ENCODE measurements at places on chromosomes 12 and 14. TPM values are rescaled to one million over a fixed set of nuclear protein-coding genes. Genes with fewer than 3 reads are reported as not detected.

PLEKHD1 gene
- polyA plus RNA-seq: 0.09 TPM

ABCC9 gene
- polyA plus RNA-seq: not detected

OAS2 gene
- 26.9 TPM for polyA plus RNA-seq

ZFHX2 gene
- not detected for polyA plus RNA-seq

BIN2 gene
- 359 TPM for polyA plus RNA-seq

DNA sequence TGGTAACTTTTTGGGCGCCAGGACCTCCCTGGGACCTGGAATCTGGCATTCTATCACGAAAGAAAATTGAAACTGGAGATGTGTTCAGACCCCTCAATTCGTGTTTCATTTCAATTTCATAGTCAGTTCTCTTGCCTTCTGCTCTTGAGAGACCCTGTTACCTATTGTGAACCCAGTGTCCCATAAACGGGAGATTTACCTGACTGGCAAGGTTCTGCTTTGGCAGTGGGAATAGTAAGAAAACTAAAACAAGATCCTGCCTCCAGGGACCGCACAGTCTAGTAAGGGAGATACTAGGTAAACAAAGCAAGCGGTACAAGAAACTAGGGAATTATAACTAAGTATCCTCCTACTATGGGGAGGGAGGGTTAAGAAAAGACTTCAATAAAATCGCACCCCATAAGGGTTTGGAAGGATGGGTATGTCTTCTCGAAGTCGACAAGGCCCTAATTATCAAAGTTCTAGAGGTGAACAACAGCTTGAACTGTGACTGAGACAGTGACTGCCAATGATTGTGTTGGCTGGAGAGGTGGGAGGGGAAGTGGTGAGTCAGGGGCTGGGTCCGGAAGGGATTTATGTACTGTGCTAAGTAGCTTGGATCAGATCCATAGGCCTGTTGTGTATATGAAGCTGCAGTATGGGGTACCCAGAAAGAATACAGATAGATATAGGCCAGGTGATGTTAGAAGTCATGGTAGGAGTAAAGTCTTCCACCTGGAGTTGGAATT lies 754 bp downstream of the ACSS3 start:
- no peak for DNase-seq

DNA sequence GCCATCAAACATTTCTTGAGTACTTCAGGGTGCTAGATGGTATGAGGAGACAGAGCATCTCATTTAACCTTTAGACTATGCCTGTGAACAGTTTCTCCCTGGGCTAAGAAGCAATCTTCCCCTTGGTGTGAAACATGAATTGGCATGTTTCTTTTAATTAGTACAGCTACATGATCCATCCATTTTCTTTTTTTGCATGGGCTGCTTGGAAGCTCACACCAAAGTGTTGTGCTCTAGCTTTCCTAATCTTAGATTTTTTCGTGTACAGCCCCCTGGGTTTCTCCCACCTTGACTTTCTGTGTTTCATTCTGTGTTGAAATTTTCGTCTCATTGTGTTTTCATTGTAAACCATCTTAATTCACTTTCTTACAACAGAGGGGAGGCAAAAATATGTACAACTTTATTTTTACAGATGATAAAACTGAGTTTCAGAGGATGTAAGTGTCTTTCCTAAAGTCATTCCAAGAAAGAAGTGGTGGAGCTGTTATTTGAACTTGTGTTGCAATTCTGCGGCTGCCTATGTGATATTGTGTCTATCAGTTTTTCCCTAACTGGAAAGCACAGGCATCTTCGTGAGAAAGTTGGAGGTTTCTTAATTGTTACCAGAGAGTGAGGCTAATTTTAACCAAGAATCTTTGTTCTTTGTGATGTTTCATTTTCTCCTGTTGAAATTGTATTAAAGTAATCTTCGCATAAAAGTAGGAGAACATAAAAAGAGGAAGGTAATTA lies 64.5 kb downstream of the DAAM1 start:
- DNase-seq: no peak

DNA sequence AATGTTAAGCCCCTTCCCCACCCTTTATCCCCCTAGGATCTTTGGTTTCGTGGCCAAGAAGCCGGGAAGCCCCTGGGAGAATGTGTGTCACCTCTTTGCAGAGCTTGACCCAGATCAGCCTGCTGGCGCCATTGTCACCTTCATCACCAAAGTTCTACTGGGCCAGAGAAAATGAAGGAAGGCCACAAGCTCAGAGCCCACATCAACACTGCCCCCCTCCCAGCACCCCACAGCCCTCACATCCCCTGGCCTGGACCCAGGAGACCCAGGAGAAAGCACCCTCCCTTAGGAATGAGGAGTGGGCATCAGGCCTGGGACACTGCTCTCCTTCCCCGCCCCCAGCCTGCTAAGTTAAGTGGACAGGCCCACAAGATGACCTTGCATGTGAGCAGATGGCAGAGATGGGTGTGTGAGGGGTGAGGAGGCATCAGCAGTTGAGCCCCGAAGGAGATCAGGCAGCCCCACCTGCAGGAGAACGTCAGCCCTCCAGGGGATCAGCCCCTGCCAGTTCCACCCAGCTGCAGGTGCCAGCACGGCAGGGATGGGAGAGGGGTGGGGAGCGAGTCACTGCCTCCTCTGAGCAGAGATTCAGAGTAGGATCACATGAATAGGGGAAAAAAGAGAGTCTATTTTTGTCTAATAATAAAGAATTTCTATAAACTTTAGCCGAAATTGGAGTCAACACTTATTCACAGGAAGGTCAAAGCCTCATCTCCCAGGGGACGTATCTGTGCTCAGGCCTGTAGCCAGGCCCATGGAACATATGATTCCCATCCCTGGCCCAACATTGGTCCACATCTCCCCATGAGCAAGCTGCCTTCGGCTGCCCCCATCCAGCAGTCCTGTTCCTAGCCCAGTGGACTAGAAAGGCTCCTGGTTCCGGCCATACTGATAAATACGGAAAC lies 14.1 kb downstream of the TNS2 start:
- DNase-seq: no peak

DNA sequence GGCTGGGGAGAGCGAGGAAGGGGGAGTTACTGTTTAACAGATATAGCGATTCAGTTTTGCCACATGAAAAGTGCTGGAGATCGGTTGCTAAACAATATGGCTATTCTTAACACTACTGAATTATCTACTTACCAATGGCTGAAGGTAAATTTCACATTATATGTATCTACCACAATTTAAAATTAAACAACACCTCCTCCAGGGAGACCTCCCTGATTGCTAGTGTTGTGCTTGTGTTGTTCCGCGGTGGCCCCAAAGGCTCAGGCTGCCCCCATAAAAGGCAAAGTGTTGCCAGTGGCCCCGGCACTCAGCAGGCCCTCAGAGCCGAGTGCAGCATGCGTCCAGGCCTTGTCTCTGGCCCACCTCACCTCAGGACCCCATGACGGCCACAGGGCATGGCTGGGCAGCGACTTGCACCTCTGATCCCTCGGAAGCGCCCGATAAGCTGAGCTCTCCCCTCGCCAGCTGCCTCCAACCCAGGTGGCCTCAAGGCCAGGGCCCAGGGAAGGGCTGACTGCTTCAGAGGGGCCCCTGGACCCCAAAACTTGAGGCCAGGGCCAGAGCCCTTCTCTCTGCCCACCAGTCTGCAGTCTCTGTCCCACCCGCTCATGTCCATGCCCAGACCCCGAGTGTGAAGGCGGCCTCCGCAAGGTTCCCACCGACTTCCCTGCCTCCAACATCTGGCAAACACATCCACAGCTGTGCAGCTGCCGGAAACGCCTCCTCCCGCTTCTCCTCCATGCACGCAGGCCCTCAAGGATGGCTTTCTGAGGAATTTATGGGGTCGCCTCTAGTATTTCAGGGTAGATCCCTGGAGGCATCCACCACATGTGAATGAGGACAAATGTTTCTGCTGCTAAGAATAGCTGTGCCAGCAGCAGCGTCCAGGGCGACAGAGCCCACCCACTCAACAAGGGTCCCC lies 60.0 kb downstream of the NCOR2 start:
- no peak for DNase-seq

DNA sequence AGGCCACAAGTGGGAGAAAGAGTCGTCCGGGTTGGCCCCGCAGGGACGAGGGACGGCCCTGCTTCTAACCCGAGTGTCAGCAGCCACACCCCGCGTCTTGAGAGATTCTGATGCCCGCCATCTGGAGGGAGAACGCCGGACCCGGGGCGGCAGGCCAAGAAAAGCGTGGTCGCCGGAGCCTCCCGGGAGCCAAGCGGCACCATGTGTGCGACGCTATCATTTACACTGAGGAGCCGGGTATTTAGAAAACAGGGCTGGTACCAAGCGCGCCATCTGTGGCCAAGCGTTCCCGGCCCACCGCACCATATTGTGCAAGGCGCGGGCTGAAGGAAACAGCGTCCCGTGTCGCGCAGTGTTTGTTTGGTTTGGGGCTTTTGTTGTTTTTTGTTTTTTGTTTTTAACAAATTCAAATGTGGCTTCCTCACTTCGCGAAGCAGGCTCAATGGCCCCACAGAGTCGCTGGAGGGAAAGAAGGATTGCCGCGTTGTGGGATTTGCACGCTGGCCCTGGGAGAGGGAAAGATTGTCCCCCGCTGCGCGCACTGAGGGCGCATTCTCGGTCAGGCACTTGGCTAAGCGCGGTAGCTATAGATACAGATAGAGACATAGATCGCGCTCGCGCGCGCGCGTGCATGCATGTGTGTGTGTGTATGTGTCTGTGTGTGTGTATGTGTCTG lies 153.8 kb downstream of the BCL11B start:
- DNase-seq: no peak

DNA sequence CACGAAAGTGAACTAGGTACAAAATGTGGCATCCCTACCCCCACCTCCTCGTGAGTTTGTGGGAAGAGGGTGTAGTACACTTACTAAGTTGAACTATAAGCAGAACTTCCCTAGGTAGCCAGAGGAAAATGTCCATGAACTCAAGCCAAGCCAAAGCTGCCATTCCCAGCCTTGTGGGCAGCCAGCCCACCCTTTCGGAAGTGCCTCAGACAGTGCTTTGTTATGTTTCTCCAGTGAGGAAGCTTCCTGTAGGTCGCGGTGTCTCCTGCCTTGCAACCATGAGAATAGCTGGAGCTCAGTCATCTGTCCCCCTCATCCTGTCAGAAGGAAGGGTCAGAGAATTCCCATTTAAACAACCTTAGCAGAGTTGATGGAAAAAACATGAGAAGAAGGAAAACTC lies 266.9 kb downstream of the DUSP6 start:
- no peak for DNase-seq

GRCh38 chr12:104624529-104624928 lies 167.8 kb downstream of the CHST11 start:
- DNase-seq: no peak

- DNase-seq: no peak
Measured at GRCh38 chr12:87201598-87201997, 827.6 kb downstream of the C12orf50 start.

DNA sequence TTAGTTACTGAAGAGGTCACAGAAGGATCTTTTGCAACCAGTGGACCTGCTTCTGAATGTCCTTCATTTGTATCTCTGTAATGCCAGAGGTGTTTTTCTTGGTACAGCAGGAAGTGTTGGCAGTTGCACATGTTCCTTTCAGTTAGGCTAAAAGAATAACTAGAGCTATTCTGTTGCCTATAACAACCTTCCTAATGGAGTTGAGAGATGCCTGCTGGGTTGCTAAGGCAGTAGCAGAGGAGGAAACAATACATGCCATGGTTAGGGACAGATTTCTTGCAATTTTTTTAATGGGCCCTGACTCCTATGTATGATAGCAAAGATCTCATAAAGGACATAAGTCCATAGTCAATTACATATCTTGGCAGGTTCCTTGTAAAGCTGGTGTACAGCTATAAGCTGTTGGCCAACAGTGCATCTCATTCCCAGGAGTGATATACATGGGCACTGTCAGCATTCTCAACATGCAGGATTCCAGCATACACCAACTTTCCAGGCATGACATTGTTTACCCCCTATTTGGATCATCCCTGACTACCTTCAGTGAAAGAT lies 556.6 kb downstream of the CCER1 start:
- no peak for DNase-seq

DNA sequence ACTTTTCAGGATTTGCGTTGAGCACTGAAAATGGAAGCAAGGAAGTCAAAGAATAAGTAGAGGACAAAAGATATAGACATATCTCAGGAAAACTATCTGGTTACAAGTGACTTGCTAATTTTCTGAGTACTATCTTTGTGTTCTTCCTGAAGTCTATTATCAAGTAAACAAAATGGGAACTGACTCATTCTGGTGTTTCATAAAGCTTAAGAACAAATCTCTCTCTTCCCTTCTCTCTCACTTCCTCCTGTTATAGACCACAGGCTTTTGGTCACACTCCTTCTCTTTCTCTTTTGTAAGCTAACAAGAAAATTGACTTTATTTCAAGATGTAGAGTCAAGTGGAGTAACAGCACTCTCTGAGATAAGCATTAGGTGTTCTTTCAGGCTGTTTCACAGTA lies 406.6 kb upstream of the SYT1 start:
- DNase-seq: no peak

DNA sequence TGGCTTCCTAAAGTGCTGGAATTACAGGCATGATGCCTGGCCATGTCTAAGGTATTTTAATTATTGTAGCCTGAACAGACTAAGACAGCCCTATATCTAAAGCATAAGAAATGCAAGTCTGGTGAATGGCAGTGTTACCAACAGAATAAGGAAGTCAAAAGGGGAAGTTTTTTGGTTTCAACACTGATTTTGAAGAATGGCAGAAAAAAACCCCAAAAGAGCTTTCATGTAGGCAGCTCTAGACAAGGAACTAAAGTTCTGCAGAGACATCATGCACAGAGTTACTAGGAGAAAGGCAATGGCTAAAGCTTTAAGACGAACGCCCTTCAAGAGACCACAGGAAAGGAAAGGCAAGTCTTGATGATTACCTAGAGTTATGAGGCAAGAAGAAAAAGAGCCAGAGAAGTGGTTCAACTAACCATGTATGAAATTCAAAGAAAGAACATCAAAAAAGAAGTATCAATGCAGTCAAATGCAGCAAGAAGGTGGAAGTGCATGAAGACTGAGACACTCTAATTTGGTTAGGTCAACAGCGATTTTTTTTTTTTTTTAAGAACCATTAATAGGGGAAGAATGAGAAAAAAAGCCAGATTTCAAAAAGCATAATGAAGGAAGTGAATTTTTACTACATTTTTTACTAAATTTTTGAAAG lies 50.8 kb downstream of the RPS6KA5 start:
- peak; percentile 10 for DNase-seq
